CD4-positive, alpha-beta memory T cell (primary cell): ENCODE measurements at places on chromosomes 16 and 17. TPM values are rescaled to one million over a fixed set of nuclear protein-coding genes. Genes with fewer than 3 reads are reported as not detected.

DNA sequence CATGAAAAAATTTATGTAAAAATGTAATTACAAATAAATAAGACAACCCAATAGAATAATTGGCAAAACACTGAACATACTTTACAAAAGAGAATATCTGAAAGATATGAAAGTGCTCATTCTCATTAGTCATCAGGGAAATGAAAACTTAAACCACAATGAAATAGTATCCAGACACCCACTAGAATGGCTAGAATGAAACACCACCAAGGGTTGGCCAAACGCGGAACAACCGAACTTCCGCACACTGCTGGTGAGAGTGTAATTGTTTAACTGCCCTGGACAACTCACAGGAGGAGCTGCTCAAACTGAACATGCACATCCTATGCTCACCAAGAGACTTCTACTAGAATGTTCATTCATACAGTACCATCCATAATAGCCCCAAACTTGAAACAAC, 5.8 kb upstream of the ZDHHC7 start:
- no peak for DNase-seq

NPIPB9 gene
- 3.0 TPM for total RNA-seq

DNA sequence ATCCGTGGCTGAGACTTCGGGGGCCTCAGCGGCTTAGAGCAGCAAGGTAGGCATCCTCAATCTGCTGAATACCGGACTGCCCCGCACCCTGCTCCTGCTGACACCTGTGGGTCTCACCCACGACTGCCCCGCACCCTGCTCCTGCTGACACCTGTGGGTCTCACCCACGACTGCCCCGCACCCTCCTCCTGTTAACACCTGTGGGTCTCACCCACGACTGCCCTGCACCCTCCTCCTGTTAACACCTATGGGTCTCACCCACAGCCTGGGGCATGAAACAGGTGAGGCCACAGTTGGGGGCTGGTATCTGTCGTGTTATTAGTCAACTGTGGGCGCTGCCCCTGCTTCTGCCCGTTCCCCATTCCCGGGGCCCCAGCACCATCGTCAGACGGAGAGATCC, 36.3 kb upstream of the PABPN1L start:
- DNase-seq: no peak

DNA sequence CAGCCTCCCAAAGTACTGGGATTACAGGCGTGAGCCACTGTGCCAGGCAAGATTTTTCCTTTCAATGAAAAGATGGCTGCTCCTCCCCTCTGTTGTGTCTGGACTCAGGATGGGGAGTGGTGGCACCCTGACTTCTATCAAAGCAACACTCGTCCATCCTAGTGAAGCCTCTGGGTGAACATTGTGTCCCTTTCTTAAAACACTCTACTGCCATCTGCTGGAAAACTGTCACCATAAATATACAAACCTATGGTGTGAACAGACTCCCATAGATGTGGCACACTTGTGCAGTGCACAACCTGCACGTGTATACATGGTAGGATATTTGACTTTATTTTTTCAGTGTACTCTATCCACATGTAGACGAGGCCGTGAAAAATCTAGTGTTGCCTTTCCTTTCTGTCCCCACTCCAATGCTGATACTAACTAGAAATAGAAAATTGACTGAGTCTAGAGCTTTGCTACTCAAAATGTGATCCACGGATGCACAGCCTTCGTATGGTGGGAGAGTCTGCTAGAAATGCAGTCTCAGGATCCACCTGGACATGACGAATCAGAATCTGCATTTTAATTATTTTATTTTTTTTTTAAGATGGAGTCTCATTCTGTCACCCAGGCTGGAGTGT, 55.9 kb upstream of the PLCG2 start:
- peak; percentile 61 for DNase-seq

GRCh38 chr17:17730250-17730935, 49.1 kb downstream of the RAI1 start:
- DNase-seq: no peak

DNA sequence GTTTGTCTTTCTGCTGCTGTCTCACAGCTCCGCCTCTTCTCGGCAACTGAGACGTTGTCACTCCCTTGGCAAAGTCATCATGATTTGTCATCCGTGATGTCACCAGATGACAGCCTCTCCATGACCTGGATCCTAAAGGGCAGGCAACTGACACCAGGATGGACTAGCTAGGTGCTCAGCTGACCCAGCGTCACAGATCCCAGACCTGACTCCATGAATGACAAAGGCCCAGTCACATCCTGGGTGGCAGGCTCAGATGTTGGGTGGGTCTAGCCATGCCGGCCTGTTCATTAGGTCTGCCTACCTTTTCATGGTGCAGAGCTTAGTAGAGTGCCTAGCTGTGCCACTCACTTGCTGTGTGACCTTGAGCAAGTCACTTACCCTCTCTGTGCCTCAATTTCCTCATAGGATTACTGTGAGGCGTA, 3.8 kb upstream of the TMEM238L start:
- DNase-seq: no peak

DNA sequence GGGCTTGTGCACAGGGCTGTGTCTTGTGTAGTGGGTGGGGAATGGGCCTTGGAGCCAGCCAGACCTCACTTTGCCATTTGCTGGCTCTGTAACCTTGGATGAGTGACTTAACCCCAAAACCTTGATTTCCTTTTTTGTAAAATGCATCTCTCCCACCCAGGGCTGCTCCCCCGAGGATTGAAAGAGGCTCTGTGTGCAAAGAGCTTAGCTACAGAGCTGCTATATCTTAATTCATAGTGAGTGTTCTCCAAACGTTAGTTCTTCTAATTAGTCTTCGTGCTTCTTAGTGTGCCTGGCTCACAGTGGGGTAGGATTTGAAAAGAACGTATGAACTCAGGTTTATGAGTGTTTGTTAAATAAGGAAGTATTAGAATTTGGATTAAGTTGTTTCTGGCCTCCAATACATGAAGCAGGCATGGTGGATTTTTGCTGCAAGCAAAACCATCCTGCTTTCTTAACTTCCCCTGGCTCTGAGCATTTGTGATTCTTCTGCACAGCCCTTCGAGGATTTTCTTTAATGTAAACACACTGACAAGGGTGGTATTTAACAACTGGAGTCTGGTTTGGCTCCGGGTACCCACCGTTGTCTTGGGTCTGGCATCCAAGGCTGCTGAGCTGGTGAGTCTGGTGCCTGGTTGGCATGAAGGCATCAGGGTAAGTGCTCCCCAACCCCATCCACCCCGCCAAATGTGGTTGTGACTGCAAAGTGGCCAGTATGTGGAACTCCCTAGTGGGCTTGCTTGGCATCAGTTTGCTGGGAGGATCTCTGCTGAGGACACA, 29.7 kb downstream of the KSR1 start:
- DNase-seq: no peak

- no peak for DNase-seq
These were observed 3.7 kb downstream of the PNPO start for GRCh38 chr17:47945080-47945479.

DNA sequence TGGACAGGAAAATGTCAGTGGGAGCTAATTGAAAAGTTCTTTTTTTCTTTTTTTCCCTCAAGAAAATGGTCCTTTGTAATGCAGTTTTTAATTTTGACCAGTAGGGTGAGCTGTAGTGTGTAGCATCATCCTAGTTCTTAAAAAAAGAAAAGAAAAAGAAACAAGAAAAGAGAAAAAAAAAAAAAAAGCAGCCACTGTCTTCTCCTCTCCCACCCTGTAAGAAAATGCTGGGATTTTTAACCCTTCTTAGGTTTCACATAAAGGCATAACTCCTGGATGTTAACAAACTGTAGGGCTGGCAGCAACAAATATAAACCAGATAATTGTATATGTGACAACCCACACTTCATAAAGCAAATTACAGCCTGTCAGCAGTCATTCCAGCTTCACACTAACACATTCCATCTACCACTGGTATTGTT, 78.1 kb downstream of the SKAP1 start:
- DNase-seq: peak; percentile 50

GRCh38 chr16:53220585-53220984, 165.8 kb downstream of the CHD9 start:
- no peak for DNase-seq

DNA sequence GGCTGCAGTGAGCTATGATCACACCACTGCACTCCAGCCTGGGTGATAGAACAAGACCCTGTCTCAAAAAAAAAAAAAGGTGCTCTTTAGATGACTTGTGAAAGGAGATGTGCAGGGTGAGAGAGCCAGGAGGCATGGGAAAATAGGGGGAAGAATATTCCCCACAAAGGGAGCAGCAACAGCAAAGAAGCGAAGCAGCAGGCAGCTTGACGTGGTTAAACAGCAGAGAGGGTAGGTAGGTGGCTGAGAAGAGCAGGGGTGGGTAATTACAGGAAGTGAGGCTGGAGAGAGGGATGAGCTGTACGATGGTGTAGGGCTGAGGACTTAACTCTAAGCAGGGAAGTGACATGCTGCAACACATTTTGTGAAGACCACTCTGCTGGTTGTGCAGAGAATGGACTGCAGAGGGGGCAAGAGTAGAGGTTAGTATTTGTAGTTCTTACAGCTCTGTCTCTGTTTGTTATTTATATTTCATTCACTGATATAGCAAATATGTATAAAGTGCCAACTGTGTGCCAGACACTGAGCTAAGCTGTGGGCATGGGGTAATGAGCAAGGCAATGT, 1.6 kb downstream of the HEATR3 start:
- peak; percentile 27 for DNase-seq

DNA sequence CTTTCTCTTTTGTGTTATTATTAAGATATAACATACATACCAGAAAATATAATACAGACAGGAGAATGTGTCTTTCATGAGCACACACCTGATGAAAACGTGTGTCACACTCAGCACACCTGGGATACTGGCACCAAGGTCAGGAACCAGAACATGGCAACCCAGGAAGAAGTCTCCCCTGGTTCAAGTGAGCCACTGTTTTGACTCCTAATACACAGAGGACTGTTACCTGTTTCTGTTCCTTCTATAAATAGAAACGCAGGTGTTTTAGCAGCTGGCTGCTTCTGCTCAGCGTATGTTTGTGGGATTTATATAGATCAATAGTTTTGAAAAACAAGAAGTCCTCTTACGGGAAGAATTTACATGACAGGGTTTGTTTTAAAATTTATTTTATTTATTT, 3.5 kb downstream of the SEC14L1 start:
- DNase-seq: no peak

DNA sequence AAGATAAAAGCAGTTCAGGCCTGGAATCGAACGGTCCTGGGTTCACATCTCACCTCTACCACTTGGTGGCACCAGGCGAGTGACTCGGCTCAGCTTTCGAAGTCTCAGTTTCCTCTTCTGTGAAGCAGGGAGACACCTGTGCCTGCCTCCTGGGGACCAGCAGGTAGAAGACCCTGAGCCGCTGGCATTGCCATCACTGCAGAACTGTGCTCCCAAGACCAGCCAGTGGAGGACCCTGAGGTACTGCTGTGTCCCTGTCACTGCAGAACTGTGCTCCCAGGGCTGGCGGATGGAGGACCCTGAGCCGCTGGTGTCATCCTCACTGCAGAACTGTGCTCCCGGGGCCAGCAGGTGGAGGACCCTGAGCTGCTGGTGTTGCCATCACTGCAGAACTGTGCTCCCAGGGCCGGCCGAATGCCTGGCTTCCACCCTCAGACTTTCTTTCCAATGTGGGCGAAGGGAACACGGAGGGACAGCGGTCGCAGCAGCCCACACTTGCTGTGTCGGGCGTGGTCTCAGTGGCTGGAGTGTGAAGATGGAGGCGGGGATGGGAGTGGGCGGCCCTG, 8.7 kb upstream of the SLC7A5 start:
- DNase-seq: no peak

PRPF8 gene
- 429 TPM for total RNA-seq

NARF gene
- 80.8 TPM for total RNA-seq

DNA sequence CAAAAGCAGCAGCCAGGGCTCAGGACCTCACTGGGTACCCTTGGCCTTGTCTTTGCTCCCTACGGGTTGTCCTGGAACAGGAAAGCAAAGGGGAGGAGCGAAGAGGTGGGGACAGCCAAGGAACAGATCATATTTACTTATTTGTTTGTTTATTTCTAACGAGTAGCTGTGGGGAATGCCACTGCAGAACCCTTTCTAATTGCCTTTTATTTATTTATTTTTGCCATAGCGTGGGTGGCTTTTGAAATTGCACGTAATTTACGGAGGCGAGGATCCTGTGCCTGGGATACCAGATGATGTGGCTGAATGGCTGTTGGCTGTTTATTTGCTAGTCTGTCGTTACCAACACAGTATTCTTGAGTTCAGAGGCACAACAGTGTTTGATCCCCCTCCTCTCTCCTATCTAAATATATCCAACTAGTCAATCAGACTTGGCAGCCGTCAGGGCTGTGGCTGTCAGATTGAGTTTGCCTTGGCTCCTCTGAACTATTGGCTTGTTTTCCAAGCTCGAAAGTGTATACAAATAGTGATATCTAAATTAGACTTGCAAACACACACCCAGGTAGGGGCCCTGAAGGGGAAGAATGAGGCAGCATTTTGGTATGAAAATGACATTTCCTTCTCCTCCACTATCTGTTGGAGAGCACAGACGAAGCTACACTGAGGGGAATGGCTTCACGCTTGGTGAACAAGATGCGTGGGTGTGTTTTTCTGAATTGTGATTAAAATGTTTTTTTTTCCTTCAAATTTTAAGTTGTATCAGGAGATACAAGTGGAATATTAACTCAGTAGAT, 110.4 kb downstream of the MSI2 start:
- no peak for DNase-seq

DNA sequence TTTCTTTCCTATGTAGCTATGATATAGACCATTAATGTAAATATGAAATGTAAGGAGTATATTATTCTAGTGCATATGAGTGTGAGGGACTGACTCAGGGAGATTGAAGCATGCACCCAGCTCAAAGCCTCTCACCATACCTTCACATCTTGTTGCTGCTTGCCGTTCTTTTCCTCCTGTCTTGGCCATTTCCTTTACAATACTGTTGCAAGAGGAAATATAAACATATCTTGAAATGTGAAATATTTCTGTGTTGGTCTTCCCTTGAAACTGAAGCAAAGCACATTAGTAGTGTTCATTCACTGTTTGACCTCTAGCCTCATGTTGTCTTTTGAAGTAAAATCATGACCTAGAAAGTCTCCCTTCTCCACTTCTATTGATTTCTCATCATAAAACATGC, 46.6 kb downstream of the PHKB start:
- no peak for DNase-seq

MKS1 gene
- total RNA-seq: 29.4 TPM
